ENCODE measurements at places on chromosomes 2 and 18.

GRCh38 chr2:226114436-226114835 lies 685.2 kb downstream of the IRS1 start:
- no peak for DNase-seq

DNA sequence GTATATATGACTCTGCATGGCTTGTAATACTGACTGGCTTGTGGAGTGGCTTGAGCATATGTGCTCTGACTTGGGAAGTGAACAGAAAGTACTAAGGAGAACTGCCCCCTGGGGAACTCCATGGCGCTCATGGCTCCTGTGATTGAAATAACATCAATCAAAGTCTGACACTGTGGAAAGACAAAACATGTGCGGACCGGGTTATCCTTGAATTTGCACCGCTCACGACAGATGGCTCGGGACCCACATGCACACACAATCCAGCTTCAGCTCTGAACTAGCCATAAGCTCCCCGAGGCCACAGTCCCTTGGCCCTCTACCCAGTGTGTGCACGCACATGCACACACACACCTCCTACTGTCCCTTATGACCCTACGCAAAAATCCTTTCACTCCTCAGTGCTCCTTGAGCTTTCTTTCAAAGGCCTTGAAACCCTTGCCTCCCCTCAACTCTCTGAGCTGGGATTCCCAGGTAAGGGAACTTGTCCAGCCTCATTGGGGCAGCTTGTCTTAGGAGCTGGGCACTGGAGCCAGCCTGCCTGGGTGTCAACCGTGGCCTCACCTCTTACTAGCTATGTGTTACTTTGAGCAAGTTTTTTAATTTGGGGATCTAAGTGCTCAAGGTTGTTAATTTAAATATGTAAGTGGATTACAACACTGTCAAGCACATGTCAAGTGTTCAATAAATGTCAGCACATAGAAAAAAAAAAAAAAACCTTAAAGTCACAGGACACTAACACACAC lies 43.6 kb downstream of the MRPS5 start:
- no peak for DNase-seq

- no peak for DNase-seq
These were observed 285.4 kb downstream of the ZNF521 start for GRCh38 chr18:25066516-25066915.

DNA sequence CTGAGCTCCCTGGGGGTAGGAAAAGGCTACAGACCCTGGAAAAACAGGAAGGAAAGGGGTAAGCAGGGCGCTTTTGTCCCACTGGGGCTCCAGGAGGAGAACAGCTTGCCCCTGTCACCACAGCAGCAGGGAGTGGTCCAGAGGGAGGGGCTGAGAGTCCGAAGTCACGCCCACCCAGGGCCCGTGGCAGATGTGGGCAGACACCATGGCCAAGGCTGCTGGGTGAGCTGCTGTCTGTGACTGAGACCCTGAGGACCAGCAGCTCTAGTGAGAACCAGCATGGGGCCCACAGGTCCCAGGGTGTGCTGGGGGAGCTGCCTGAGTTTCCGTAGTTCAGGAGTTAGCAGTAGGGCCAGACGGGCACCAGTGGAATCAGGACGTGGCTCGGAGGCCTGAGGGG lies 162.0 kb downstream of the SPP2 start:
- DNase-seq = no peak

- DNase-seq = no peak
These were observed 51.5 kb upstream of the ASPRV1 start for GRCh38 chr2:70012887-70013286.

DNA sequence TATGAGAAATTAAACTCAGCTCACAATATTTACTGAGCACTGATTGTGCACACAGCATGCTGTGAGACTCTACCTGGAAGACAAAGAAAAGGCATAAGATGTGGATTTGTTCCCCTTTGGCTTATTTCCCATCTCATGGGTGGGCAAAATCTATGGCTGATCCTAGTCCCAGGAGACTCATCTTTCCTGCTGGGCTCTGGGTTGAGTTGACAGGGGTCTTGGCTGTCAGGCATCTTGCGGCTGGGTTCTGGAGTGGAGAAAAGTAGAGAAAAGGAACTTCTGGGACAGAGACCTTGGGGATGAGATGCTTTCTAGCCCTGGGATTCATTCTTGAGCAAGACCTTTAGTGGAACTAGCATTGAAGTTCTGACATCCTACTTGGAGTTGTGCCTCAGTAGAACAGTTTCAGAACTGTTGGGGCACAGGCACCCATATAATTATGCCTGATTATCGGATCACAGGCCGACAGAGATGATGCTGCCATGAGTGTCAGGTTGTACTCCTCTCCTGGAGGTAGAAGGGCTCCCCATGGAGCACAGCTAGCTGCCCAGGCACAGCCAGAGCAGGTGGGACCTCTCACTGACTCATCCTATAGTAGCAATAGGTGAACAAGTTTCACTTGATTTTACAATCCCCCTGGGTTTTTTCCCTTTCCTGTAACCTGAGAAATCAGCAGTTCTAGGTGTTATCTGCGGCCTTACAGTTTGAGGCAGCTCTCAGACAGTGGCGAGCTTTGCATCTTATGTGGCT lies 260.9 kb downstream of the CYRIA start:
- no peak for DNase-seq

- DNase-seq = no peak
These were observed 12.1 kb downstream of the TFPI start for GRCh38 chr2:187542123-187542522.

GRCh38 chr2:160389875-160390274 lies 103.7 kb downstream of the RBMS1 start:
- peak; percentile 52 for DNase-seq

- DNase-seq = no peak
These were observed 85.3 kb downstream of the PIEZO2 start for GRCh38 chr18:11064106-11064505.

DNA sequence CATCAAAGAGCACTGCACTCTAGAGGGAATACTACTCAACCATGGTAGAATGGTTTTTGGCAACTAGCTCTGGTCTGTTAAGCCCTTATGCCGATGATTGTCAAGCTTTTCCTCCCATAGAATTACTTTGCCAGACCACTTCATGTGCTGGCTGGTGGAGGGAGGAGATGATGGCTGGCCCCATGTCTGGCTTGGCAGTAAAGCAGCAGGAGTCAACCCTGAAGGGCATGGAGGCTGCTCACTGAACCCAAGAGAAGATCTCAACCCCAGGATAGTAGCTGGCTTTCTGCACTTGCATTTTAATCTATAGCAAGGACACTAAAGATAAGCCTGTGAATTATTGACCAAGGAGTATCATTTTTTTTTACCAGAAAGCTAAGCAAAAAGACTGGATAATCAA lies 309.9 kb downstream of the PIEZO2 start:
- DNase-seq = no peak

DNA sequence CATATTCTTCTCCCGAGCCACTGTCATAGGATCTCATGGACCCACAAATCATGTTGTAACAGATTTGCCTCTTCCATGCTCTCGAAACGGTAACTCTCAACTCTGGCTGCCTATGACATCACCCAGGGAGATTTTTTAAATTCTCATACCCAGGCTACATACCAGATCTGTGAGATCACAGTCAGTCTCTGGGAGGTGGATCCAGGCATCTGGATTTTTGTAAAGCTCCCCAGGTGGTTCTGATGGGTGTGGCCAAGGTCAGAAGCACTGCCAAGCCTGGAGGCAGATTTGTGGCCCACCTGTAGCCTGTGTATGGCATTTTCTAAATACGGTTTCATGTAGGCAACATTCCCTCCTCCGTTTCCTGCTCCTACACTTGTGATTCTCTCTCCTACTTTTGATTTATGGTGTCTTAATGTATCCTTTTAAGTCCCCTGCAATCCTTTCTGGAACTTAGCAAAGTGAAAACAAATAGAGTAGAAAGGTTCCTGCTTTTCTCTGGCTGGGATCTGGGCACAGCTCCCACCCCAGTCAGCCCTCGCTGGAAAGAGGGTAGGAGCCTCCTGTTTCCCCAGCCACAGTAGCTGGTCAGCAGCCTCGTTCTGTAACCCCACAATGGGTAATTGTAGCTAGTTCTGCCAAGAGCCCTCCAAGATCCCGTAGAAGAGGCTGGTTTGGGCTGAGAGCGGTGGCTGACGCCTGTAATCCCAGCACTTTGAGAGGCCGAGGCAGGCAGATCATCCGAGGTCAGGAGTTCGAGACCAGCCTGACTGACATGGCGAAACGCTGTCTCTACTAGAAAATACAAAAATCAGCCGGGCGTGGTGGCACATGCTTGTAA lies 96.2 kb downstream of the KLHL29 start:
- no peak for DNase-seq

- DNase-seq = no peak
These were observed 229.7 kb downstream of the EPHA4 start for GRCh38 chr2:221342388-221342787.

DNA sequence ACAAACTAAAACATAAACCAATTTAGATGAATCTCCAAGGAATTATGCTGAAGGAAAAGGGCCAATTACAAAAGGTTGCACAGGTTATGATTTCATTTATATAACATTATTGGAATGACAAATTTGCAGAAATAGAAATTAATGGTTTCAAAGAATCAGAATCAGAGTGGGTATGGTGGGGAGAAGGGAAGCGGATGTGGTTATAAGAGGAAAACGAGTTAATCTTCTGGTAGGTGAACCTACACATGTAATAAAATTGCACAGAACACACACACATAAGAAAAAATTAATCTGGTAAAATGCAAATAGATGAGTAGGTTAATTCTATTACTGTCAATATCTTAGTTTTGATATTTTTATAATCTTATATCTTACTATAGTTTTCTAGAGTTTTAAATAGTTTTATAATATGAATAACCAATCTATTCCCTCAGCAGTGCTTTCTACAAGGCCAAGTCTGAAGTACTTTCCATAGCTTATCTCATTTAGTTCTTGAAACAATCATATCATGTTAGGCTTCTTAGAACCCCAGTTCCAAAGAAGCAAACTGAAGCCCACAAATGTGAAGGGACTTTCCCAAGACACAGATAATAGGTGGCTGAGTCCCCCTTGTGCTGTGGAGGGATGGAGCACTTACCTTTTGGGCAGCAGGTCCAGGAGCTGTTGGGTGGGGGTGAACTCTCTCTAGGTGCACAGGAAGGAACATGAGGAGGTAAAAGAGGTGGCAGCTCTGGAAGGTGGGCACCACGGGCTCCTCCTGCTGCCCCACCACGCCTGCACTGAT lies 31.5 kb downstream of the ZNF519 start:
- DNase-seq = no peak

DNA sequence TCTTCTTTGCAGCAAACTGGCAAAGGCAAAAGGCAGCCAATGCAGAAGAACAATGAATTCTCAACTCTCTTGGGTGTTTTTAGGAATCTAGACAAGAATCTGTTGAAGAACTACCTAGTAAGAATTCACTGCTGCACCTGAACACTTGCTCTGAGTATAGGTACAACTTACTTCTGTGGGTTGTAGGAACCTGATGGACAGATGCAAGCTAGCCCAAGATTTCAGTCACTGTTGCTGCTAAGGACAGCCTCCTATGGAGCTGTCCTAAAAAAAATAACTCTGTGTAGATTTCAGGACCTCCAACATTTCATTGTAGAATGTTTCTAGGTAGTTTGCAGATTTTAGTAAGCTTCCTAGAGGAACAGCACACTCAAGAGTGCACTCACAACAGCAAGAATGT lies 363.5 kb downstream of the CBLN2 start:
- no peak for DNase-seq

GRCh38 chr2:102321941-102322719 lies 10.8 kb downstream of the IL1RL1 start:
- DNase-seq = no peak

DNA sequence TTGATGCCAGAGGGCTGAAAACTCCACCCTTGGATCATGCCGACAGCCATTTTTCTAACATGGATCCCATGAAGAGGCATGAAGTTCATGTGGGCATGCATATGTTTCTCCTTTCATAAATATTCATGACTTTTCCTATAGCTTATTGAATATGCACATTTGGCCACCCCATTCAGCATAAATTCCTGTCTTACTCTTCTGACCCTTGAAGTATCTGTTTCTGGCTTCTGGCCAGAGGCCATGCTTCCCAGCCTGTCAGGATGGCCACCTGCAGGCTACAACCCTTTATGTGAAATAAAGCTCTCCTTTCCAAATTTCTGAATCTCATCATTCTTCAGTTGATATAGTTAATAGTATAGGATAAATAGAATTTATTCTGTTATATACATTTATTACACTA lies 19.6 kb upstream of the MSTN start:
- no peak for DNase-seq

- DNase-seq = no peak
These were observed 133.2 kb upstream of the MEIS1 start for GRCh38 chr2:66301767-66302140.

GRCh38 chr2:86672027-86672545 lies 48.0 kb upstream of the RMND5A start:
- no peak for DNase-seq

GRCh38 chr2:1692342-1692741 lies 52.0 kb downstream of the PXDN start:
- DNase-seq = no peak

GRCh38 chr2:63122921-63123320 lies 72.3 kb downstream of the OTX1 start:
- DNase-seq = no peak

DNA sequence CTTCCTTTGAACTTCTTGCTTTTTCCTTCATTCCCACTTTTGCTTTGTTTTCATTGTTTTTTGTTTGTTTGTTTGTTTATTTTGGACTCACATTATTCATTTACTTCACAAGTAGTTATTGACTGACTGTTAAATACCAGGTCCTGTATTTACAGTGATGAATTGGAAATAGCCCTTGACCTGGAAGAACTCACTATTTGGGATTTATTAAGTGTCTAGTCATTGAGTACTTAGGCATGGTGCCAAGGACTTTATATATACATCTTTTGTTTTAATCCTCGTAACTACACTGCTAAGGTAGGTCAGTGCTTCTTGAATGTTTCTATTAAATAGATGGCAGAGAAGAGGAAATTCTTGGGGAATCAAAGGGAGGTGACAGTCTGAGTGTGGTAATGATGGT lies 11.1 kb downstream of the SPOPL start:
- DNase-seq = no peak

- no peak for DNase-seq
These were observed 41.8 kb downstream of the RASGRP3 start for GRCh38 chr2:33518200-33518599.

DNA sequence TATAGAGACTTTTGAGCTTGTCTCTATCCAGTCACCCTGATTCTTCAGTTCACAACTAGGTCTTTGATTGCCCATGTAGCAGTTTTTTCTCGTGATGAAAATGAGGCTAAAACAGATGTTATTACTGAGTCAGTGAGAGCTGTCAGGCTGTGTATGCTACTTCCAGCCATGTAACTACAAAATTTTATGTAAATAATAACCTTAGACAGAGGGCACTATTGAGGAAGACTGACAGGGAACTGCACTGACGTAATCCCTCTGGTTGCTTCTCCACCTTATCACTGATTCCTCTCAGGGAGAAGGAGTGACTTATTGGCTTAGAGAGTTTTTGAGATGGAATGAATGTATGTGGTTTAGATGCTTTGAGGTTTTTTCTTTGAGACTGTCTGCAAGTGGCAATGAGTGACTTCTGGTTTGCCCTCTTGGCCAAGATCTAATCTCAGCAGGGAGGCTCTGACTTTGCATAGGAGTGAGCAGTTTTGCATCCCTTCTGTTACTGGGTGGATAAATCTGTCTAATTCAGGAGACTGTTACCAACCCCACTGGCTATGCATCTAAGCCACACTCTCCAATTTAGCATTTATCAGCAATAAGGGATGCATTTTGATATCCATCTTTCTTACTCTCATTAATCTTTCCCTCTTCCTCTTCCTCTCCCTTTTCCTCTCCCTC lies 555.2 kb upstream of the FANCL start:
- DNase-seq = no peak

Data from GM04504 (cell line).